Stimulated activated CD4-positive, alpha-beta T cell treated with anti-CD3 and anti-CD28 coated beads, Interleukin-12 subunit alpha, Interleukin-12 subunit beta, amount 100 ng/mL, for 48 hours (primary cell): ENCODE measurements at places on chromosomes 11 and 22.

DNA sequence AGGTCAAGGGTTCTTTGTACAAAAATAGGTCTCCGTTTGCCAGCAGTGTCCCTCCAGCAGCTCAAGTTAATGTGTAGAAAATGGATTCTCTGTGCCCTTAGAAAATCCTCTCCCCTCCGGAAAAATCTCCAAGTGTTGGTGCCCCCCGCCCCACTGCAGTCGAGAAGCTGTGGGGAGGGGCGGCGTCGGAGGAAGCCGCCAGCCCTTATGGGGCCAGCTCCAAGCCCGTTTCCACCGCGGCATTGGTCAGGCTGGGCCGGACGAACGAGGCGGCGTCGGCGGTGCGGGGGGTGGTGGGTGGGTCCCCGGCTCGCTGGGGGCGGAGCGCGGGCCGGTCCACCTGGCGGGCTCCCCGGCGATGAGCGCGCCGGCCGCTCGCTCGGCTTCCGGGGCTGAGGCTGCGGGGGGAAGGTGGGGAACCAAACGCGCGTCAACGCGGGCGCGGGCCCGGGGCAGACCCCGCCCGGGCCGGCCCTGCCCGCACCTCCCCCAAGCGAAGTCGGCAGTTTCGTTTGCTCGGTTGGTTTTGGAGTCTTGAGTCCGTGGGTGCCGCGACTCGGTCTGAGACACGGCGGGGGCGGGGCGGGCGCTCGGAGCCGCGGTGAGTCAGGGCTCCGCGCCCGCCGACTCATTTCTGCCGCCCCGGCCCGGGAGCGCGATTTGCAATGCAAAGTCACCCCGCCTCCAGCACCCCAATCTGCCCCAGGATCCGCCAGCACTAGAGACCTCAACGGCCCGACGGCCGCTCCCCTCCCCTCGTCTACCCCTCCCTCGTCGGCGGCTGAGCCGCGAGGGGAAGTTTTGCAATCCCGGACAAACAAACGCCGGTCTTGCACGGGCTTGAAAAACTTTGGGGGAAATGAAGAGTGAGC is 1.4 kb downstream of the ASCL2 start:
- peak; percentile 80 for DNase-seq

GRCh38 chr11:61077936-61078335 is 24.4 kb upstream of the CD5 start:
- no peak for DNase-seq

DNA sequence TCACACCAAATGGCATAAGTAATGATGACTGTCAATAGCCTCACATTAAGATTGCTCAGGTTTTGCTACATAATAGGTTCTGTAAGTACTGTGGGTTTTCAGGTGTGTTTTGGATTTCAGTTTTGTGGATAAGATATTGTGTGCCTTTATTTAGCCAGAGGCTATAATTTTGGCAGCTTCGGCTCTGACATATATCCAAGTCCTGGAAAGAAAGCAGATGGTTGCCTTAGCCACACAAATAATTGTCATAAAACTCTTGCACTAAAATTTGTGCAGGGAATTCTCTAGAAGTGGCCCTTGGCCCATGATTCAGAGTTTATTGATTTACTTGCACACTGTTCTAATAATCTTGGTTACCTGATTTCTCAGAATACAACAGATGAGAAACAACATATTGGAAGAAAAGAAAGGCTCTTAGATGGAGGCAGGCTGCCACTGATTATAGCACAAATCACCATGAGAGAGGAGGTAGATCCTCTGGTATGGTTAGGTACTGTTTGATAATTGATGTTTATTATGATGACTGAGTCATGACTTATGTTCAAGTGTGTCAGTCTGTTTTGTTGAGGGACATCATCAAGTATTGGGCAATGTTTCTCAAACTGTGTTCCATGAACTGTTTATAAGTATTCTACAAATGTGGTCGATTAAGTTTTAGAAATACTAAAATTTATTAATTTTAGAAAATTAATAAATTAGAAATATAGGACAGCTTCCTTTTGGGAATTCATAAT is 9.6 kb downstream of the REXO2 start:
- DNase-seq: no peak

- DNase-seq: no peak
These were observed 3.9 kb upstream of the PRG2 start for GRCh38 chr11:57394203-57394965.

GRCh38 chr11:62148271-62148980 is 24.6 kb downstream of the INCENP start:
- DNase-seq: no peak

GRCh38 chr22:41288245-41288946 is 2.4 kb upstream of the RANGAP1 start:
- DNase-seq: no peak

DNA sequence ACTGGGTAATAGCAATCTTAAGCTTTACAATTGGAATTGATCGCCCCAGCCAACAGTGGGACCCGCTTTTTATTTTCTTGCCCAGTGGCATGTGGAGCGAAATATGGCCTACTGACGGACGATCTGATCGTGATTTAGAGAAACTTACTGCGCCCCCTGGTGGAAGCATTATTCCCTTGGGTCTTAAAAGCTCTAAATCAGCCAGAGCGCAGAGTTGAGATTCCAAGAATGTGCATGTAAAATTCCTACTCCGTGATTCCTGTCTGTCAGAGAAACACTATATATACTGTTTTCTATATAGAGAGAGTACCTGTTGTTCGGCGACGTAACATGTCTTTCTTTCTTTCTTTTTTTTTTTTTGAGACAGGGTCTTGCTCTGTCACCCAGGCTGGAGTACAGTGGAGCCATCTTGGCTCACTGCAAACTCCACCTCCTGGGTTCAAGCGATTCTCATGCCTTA is 3.7 kb upstream of the DPF2 start:
- peak; percentile 68 for DNase-seq

DNA sequence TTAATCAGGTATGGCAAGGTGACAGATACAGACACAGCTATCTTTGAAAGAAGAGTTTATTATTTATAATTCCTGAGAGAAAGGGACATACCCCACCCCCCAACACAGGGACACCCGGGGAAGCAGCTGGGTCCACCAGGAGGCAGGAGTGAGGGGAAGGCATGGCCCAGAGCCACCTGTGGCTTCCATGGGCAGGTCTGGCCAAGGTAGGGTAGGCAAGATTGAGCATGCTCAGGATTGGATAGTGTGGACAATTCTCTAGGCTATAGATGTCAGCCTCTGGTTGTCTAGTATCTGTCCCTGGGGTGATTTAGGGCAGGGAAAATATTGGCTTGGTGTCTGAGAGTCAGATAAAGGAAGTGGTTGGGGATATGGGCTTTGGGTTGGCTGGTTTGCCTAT is 27.5 kb upstream of the SMIM35 start:
- no peak for DNase-seq

GRCh38 chr11:131474947-131475346 is 104.5 kb downstream of the NTM start:
- no peak for DNase-seq

DNA sequence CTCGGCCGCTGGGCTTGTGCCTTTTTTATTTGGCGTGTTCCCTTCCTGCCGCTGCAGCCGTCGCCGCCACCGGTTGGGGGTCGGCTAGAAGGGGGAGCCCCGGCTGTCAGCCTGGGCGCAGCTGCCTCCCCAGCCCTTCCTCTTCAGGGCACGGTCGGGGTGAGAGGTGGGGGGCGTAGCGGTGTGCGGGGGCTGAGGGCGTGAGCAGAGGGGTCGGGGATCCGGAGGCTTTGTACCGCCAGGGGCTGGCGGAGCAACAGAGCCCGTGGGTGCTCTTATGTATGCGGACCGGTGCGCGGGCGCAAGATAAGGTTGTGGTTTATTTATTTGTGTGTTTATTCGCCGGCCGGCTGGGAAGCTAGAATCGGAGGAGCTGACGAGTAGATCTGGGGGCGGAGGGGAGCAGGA is 477 bp downstream of the ZBTB16 start:
- DNase-seq: no peak

- DNase-seq: no peak
These were observed 233.4 kb downstream of the LRRC4C start for GRCh38 chr11:41225856-41226633.

DNA sequence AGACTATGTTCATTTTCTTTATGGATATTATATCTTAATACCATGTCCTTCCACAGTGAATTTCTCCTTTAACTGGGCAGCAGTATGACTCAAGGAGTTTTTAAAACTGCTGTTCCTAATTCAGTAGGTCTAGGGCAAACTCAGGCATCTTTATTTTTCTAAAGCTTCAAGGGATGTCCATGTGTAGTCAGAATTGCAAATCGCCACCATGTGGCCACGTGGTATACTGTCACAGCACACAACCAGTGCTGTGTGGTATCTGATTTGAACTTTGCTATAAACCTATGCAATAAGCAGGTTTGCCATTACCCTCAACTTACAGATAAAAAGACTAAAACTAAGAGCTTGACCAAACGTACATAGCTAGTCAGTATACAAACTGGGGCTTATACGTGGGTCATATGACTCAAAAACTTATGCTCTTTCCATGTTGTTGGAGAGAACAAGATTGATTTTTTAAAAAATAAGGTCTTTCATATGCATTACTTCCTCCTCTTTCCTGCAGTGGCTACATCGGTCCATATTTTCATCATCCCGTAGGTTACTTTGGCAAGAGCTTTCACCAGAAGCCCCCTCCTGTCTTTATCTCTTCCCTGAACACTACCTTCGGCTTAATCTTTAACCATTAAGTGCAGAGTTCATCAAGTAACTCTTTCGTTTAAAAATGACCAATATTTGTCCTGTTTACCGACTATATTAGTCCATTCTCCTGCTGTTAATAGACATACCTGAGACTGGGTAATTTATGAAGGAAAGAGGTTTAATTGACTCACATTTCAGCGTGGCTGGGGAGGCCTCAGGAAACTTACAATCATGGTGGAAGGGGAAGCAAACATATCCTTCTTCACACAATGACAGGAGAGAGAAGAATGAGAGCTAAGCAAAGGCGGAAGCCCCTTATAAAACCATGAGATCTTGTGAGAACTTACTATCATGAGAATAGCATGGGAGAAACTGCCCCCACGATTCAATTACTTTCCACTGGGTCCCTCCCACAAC is 8.0 kb upstream of the HTATIP2 start:
- DNase-seq: no peak
